Prostate gland (tissue), 2 donors: ENCODE measurements at places on chromosomes 1 and 21. TPM values are rescaled to one million over a fixed set of nuclear protein-coding genes. Genes with fewer than 3 reads are reported as not detected.
A peak's percentile ranks its signal among the peaks of the same experiment; 100 is the strongest.

DNA sequence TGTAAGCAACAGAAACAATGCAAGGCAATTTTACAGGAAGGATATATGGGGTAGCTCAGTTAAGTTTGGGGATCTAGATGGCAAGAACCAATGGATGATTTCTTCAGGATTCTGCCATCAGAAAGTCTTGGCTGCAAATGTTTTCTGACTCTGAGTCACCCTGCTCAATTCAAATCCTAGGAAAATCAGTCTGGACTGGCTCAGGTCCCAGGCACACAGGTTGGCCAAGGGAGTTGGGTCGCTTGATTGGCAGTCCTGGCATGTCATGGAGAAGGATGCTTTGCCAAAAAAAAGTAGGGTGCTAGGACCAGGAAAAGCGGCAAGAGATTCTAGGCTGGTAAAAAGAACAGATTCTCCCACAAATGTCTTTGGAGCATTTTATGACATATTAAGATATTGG is 28.9 kb upstream of the S1PR1 start:
- no peak for DNase-seq

Gene FCRL4
- total RNA-seq = not detected

DNA sequence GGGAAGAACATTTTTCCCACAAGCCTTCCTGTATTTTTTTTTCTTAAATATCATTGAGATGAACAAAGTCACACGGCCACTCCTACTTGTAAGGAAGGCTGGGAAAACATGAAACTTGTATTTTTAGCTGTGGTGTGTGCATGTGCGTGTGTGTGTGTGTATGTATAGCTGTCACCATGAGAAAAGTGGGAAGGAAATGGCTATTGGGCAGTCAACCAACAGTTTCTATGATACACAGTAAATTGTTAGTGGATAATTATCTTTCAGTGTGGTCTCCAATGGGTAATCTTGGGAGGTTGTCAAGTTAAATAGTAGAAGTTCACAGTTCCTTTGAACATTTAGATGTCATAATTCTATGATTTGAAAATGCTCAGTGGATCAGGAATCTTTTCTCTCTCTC is 132.7 kb upstream of the USP24 start:
- DNase-seq = no peak

Gene PCBP3
- 0.77 TPM for total RNA-seq

Gene ELF3
- total RNA-seq = 191 TPM

GRCh38 chr1:84944767-84945486 is 51.9 kb upstream of the LPAR3 start:
- peak; percentile 69 for DNase-seq

GRCh38 chr1:154199563-154199879 is 6.6 kb downstream of the CFAP141 start:
- DNase-seq = no peak

DNA sequence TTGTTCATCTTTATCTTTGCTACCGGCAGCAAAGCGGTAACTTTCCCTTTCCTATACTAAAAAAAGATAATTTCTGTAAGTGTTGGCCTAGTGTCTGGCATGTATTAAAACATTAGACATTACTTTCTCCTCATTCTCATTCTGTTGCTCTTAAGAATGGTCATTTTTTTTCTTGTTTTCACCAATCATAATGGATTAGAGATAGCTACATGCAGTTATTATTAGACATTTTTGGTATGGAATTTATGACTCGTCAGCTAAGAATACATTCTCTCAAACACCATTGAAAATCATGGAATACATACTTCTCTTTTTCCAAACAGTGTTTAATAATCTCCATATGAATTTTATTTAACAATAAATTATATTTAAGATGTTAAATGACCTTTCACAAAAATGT is 1154.6 kb downstream of the BRINP3 start:
- DNase-seq = no peak

DNA sequence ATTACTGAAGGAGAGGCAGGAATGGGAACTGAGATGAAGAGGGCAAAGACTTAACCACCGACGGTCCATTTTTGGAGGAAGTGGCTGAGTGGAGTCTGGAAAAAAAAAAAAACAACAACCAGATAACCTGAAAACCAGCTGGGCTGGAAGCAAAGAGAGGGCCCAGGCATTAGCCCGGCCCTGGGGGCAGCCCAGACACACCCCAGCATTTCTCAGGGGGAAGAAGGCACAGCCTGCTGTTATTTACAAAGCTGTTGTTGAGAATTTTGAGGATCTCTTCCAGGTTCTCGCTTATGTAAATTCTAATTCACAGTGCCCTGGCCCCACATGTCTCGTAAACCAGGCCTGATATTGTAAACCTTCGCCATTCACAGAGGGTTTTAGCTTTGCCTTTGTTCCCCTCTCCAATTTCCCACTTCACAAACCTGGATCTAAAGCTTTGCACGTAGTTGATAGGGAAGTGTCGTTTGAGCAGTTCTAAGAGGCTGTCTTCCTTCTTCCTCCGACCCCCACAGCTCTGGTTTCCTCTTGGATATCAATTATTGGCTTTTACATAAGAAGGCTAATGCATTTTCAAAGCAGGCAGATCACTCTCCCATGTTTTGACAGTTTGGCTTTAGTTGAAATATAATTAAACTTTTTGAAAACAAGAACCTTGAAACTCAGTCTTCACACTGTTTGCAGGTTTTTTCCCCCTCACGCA is 161.8 kb upstream of the IRF2BP2 start:
- no peak for DNase-seq

GRCh38 chr1:61190618-61191432 is 108.5 kb downstream of the NFIA start:
- DNase-seq = no peak

GRCh38 chr1:50156241-50157010 is 47.7 kb downstream of the ELAVL4 start:
- no peak for DNase-seq
